ENCODE measurements at places on chromosomes 12 and 14.
A peak's percentile ranks its signal among the peaks of the same experiment; 100 is the strongest.

- DNase-seq, result no peak
Measured at GRCh38 chr14:71140157-71140556, 232.9 kb downstream of the PCNX1 start.

- no peak for DNase-seq
Measured at GRCh38 chr12:104226672-104227071, 11.1 kb downstream of the TXNRD1 start.

- DNase-seq, result no peak
Measured at GRCh38 chr12:80681287-80681686, 26.1 kb upstream of the MYF6 start.

GRCh38 chr12:65672441-65672840 lies 151.8 kb upstream of the HMGA2 start:
- DNase-seq, result no peak

- no peak for DNase-seq
Measured at GRCh38 chr14:99224116-99224910, 47.7 kb downstream of the BCL11B start.

DNA sequence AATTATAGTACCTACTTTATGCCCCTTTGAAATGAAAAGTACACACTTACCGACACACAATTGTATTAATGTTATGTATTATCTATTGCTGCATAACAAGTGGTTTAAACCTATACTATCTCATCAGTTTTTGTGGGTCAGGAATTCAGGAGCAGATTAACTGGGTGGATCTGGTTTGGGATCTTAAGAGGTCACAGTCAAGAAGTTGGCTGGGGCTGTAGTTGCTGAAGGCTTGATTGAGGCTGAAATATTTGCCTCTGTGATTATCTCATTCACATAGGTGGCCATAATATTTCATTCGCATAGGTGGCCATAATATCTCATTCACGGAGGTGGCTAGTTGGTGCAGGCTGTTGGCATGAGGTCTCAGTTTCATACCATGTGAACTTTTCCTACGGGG lies 5.7 kb downstream of the METTL25 start:
- DNase-seq, result no peak

- no peak for DNase-seq
Measured at GRCh38 chr12:58656254-58657009, 263.9 kb downstream of the LRIG3 start.

- no peak for DNase-seq
Measured at GRCh38 chr14:81091139-81091538, 129.6 kb downstream of the GTF2A1 start.

- peak; percentile 64 for DNase-seq
Measured at GRCh38 chr12:6167327-6168280, 32.6 kb upstream of the CD9 start.

DNA sequence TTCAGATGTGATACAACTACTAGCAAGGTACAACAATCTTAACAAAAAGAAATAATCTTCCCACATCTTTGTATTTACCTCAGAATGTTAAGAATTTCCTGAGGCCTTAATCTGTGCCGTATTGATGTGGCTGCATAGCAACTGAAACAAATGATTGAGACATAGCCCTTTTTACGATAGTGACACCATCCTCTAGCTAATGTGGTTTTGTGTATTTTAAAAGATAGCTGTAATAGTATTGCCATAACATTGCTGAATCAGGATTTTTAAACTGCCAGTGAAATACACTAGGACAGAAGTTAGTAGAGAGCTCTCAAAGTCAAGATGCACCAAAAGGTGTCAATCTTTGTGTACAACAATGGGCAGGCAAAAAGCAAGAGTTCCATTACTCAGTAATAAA lies 11.9 kb downstream of the NPAS3 start:
- no peak for DNase-seq

GRCh38 chr14:102252834-102253801 lies 51.8 kb downstream of the MOK start:
- DNase-seq, result no peak

DNA sequence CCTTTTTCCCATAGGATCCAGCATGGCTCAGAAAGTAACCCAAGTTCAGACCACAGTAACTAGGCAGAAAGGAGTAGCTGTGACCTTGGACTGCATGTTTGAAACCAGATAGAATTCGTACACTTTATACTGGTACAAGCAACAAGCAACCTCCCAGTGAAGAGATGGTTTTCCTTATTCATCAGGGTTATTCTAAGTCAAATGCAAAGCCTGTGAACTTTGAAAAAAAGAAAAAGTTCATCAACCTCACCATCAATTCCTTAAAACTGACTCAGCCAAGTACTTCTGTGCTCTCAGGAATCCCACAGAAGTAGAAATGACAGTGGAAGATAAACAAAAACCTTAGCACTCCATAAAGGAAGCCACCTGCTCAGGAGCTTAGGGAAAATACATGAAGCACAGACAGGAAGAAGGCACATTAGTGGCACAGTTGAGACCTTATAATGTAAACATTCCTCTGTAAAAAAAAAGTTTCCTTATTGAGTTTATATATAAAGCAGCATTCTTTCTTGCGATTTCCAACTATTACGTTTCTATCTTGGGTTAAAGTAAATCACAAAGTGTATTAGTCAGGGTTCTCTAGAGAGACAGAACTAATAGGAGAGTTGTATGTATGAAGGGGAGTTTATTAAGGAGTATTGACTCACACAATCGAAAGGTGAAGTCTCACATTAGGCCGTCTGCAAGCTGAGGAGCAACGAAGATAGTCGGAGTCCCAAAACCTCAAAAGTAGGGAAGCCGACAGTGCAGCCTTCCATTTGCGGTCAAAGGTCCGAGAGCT lies 398.4 kb downstream of the DAD1 start:
- no peak for DNase-seq

DNA sequence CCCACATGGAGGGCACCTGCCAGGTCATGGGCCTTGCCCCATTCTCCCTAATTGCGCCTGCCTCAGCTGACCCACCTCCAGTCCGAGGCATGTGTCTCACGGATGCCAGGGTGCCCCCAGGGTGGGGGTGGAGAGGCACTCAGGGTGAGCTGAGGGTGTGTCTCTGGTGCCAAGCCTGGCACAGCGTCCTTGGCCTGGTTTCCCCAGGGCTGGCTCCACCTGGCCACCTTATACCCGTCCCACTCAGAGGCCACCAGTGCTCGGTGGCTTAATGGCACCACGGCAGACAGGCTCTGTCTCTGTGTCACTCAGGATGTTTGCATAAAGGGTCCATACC lies 33.6 kb upstream of the TDRD9 start:
- no peak for DNase-seq

DNA sequence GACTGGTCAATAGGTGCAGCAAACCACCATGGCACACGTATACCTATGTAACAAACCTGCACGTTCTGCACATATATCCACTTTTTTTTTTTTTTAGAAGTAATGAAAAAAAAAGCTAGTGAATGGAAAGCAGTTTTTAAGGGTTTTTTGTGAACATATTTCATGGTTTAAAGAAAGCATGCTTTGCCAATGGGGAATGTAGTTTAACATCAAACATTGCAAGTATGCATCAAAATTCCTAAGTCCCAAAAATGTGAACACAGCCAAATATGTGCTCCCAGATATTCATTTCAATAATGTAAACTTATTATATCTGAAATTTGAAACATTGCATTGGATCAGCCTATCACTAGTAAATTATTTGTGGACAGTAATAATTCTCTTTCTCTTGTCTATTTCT lies 710.4 kb upstream of the FLRT2 start:
- no peak for DNase-seq

- DNase-seq, result no peak
Measured at GRCh38 chr12:119819322-119819721, 57.8 kb downstream of the CIT start.

DNA sequence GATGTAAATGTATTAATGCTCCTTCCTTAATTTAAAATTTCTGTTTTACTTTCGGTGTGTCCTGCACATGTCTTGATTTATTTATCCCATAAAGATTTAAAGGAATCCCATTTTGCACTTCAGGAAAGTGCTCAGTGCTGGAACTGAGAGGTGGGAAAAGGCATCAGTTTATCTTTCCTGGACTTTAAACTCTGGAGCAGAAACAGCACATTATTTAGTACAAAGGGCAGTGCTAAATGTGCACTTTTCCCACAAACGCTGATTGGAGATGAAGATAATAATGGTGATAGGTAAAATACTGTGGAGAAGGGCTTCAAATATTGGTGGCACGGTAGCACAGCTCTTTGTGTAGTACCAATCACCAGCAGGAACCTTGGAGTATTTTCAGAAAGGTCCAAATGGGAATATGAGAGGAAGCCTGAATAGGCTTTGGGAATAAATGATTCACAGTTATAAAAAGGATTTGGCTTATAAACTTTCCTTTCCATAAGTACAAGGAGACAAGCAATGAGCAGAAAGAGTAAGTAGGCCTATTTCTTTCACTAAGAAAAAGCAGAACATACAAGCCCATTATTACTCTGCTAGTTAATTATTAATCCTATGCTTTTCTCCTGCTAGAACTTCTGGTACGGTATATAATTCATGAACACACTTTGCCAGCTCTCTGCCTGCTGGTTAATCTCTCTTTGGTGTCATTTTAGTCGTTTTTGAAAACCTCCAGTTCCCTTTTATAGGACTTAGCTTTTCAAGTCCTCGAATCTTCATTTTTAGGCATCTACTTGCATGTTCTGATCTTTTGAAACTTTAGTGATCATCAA lies 58.3 kb downstream of the SLC15A5 start:
- no peak for DNase-seq

- no peak for DNase-seq
Measured at GRCh38 chr14:42911642-42912041, 1305.0 kb downstream of the LRFN5 start.

- DNase-seq, result peak; percentile 44
Measured at GRCh38 chr14:95314609-95315008, 5.1 kb downstream of the CLMN start.

GRCh38 chr12:129328235-129328634 lies 475.0 kb downstream of the GLT1D1 start:
- DNase-seq, result no peak

DNA sequence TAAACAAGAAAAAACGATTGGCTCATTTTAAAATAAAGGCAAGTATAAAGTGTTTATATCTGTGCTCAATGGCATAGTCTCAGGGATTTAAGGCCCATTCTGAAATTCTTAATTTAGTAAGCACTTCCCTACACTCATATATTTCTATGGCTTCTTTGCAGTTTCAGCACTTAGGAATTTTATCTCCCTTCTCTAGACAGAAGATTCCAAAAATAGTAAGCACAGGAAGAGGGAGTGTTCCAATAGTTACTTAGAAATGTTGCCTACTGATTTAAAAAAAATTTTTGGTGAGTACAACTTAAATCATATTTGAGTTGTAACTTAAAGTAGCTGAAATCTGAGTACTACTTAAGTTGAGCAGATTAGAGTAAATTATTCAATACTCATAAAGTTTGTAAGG lies 19.8 kb downstream of the INSM2 start:
- no peak for DNase-seq
